Hindlimb muscle (tissue), 1 donor: ENCODE measurements at places on chromosomes 4 and X.

GRCh38 chrX:14504960-14505538 is 24.3 kb upstream of the GLRA2 start:
- DNase-seq: no peak

DNA sequence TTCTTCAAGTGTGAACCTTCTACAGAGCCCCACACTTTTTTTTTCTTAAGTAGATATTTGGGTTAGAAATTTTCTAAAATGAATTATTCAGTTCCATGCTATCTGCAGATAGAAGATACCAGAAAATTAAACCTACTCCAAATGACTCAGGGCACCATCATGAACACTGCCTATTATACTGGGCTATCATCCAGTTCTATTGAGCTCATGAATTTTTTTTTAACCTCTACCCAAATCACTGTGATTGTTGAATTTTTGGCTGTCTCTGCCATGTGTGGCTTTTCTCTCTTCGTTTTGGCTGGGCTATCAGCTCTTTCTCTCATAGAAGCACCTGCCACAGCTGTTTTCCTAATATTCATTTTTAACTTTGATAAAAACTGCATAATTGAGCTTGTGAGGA is 31.0 kb upstream of the SLC34A2 start:
- no peak for DNase-seq

DNA sequence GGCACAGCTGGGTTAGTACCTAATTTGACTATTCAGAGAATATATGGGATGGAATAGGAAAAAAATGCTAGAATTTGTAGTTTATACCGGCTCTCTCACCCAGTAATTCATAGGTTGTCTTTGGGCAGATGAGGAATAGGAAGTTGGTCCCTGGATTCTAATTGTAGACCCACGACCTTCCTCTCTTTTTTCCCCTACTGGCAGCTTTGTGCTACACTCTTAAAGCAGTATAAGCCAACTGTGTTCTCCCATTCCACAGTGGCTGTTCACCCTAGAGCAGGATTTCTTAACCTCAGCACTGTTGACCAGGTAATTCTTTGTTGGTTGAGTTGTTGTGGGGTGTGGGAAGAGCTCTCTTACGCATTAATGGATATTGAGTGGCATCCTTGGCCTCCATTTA is 92.9 kb downstream of the FNIP2 start:
- no peak for DNase-seq

DNA sequence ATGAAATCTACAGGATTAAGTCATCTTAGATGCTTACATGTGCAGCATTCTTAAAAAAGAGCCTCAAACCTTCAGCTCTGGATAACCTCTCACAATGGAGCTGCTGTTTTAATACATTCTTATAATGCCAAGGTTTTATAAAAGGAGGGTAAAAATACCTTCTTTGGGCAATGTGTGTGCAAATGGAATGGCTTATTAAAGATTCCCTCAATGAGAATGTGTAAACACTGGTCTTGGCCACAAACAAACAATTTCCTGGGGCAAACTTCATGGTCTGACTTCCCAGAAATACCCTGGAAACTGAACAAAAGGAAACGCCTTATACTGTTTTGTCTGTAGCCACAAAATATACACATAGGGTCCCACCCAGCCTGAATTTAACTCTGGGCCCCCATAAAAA is 148.6 kb upstream of the INTU start:
- DNase-seq: no peak

DNA sequence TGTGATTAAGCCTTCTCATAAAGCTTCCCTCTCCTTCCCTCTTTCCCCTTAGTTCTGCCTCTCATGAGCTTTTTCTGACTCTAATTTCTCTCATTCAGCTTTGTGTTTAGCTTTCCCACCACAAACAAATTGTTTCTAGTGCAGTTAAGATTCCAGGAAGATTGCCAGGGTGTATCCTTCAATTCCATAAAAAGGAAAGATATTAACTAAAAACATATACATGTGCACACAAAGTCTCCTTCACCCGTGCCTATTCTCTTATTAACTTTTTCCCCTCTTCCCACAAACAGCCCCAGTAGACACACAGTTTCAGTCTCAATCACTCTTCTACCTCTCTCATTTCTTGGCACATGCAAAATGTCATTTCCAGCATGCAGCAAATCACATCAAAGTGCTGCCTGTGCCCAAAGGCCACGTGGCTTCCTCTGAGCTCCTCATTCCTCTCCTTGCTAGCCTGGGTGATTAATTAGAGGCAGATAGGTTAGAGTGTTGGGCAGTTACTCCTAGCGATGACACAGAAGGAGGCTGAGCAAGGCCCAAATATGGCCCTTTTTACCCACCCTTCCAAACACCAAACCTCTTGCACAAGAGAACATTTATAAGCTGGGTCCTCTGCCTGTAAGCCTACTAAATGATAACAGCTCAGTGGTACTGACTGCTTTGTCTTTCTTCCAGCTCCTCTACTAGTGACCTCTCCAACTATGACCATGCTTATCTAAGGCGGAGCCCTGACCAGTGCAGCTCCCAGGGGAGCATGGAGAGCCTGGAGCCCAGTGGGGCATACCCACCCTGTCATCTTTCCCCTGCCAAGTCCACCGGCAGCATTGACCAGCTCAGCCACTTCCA is 159.6 kb downstream of the SOWAHB start:
- DNase-seq: peak; percentile 40

- DNase-seq: peak; percentile 83
Observed at GRCh38 chrX:8913655-8914409, 112.6 kb upstream of the FAM9A start.

- no peak for DNase-seq
Observed at GRCh38 chr4:128346054-128346716, 58.6 kb upstream of the PGRMC2 start.

- peak; percentile 6 for DNase-seq
Observed at GRCh38 chr4:84647312-84647884, 64.5 kb downstream of the CDS1 start.

GRCh38 chrX:4181782-4182407 is 468.4 kb upstream of the PRKX start:
- DNase-seq: no peak

GRCh38 chr4:12360391-12360790 is 931.7 kb upstream of the HS3ST1 start:
- no peak for DNase-seq

- DNase-seq: no peak
Observed at GRCh38 chr4:7195546-7196287, 3.4 kb downstream of the SORCS2 start.

DNA sequence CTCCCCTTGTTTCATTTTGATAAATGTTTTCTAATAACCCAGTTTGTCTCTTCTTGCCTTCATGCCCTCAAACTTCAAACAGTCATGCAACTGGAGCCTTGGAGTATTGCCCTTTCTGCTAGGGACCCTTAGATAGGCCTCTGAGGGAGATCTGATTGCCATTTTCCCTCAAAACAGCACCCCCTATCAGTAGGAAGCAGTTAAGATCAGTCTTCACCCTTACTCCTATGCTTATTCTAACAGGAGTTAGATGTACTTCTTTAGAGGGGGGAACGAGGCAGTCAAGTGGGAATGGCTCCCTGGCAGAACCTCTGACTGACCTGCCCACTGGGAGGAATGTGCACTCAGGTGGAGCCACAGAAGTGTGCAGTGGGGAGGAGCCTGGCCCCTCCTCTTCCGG is 74.1 kb downstream of the FAM47A start:
- no peak for DNase-seq

- DNase-seq: no peak
Observed at GRCh38 chrX:108426262-108426661, 12.0 kb downstream of the COL4A6 start.

DNA sequence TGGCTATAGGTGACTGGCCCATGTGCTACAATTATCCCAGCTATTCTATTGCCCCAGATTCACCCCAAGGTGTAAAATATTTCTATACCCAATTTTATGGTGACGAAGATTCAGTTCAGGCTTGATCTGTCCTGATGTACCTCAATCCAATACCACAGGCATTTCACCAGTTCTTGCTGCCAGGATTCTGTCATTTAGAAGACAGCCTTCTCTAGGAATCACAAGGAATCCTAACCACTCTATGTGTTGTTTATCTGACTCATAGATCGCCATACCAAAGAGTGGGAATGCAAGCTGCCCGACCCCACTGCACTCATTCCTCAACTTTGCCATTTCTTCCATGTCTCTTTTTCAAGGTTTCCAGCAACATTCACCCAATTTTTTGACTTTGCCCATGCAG is 355.0 kb upstream of the EMCN start:
- DNase-seq: no peak

- no peak for DNase-seq
Observed at GRCh38 chr4:180437601-180438000, 1805.6 kb upstream of the TENM3 start.
